Pulmonary artery endothelial cell (primary cell): ENCODE measurements at places on chromosomes 5 and 9.

DNA sequence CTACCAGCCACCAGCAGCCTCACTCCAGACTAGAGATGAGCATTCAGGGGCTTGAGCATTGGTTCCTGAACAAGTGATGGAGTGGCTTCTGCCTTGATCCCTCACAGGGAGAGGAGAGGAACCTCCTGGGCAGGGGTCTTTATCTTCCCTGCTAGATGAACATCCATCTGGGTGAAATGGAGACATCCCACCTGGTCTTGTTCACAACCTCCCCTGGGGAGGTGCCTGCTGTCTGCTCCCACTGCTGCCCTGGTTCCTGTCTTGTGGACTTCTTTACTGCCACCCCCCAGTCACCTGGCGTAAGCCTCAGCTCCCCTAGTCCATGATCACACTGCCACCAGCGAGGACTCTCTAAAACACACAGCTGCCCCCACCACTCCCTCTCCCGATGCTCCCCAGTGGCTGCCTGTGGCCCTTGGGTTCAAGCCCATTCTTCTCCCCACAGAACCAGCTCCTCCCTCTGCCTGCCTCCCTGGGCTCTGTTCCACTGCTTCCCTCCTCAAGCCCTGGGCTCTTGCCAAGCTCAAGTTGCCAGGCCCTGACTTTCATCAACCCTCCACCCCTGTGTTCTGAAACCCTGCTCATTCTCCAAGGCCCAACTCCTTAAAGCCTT lies 51.5 kb downstream of the COL15A1 start:
- no peak for DNase-seq

DNA sequence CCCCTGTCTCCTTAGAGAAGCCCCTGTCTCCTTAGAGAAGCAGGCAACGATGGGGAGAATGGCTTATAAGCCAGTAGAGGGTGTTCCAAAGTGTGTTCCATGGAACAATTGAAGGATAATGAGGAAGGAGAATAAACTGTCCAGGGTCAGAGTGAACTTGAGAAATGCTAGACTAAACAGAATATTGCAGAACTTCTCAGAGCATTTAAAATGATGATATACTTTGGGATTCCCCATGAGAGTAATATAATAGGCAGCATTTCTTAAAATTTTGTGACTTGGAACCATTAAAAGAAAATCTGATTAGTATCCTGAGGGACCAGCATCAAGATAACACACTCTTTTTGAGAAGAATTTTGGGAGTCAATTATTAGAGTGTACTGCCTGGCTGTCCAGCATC lies 116.8 kb downstream of the PBX3 start:
- DNase-seq, result no peak

- no peak for DNase-seq
Observed at GRCh38 chr9:19965336-19965735, 176.5 kb upstream of the SLC24A2 start.

GRCh38 chr5:147752666-147753290 lies 29.8 kb downstream of the JAKMIP2 start:
- DNase-seq, result no peak

DNA sequence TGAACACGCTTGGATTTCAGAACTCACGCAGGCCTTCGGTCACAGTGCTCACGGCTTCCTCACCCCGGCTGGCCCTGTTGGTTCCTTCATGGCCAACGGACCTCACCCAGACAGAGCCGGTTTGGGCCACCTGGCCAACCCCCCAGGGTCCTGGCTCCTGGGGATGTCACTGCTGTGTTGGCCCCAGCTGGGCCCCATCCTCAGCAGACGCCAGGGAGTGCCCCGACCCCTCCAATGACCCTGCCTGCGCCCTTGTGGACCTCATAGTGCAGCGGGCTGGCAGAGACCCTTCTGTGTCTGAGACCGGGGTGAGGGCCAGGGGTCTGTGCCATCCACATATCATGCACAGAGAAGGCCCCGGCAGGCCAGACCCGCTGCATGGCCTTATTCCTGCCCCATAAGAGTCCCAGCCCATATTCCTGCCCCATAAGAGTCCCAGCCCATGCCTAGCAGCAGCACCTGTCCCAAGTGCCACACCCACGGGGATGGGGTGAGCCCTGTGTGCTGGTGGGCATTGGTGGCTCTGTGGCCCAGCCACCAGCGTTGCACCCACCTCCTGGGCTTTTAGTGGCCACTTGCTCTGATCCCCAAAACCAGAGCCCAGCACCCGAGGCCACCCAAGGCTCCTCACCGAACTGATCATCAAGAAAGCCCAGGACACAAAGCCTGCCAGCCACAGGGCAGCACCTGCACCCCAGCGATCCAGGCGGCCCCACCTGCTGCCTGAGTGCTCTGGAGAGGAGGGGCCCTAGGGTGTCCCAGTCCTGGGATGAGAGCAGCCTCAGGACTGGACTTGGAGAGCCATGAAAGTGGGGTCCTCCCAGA lies 1.3 kb upstream of the LPCAT1 start:
- no peak for DNase-seq

DNA sequence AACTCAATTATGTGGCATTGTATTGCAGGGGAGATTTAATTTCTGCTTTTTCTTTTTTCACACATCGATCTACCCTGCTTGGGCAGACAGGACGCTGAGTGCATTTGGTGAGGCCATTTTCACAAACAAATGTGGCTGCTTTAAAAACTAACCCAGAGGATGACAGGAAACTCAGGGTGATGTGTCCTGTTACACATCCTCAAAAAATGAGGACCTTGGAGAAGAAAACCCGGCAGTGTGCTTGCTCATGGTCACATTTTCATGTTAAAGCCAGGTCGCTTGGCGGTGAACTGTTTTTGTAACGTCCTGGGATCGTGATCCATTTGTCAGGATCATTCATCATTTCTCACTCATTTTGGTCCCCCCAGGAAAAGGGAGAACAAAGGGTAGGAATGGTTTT lies 478.3 kb upstream of the ADAMTS16 start:
- DNase-seq, result no peak

GRCh38 chr9:127554966-127555839 lies 56.9 kb upstream of the STXBP1 start:
- no peak for DNase-seq

DNA sequence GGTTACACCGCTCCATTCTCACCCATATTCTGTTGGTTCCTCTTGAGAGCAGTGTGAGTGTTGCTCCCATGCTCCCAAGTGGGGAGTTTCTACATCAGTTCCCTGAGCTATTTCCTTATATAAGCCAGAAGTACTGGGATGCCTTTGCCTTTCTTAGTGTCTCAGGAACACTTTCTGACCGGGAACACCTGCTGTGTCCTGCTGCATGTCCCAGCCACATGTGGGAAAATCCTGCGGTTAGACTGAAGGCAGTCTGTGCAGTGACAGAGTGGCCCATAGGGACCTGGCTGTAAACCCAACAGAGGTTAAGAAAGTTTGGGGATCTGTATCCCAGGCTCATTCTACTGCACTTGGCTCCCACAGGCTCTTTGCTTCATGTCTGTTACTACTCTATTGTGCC lies 126.0 kb downstream of the EGFLAM start:
- DNase-seq, result no peak

- no peak for DNase-seq
Observed at GRCh38 chr5:33937707-33938506, 1.7 kb downstream of the RXFP3 start.

DNA sequence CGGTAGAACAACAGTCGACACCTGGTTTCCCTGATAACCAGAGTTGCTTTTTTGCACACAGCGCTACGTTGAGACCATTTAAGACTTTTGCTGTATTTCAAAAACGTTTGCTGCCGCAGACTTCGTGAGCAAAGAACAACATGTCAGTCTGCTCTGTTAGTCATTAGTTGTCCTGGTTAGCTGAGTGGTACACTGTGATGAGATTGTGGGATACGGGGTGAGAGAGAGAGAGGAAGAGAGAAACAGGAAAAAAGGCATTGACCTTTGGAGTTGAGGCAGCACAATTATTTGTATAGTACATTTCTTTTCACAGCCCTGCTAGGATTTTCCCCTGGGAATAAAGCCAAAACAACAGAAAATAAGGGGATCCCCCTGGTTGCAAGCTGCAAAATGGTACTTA lies 306.1 kb upstream of the WWC1 start:
- no peak for DNase-seq

GRCh38 chr9:120014796-120015195 lies 565.2 kb downstream of the CDK5RAP2 start:
- DNase-seq, result no peak

DNA sequence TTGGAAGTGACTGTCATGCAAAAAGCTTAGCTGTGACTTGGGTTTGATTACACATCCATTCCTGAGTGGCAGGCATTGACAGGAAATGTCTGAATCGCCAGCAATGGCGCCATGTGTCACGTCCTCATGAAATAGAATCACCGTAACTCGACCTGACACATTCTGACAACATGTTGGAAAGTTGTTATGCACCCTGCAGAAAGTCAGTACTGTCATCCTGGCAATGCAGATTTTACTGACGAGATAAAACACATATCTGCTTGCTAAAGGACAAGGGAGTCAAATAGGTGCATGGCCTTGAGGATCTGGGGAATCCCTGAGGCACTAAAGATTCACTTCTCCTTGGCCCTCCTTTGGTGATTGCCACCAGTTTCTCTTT lies 344.2 kb downstream of the SPATA31D1 start:
- DNase-seq, result no peak

DNA sequence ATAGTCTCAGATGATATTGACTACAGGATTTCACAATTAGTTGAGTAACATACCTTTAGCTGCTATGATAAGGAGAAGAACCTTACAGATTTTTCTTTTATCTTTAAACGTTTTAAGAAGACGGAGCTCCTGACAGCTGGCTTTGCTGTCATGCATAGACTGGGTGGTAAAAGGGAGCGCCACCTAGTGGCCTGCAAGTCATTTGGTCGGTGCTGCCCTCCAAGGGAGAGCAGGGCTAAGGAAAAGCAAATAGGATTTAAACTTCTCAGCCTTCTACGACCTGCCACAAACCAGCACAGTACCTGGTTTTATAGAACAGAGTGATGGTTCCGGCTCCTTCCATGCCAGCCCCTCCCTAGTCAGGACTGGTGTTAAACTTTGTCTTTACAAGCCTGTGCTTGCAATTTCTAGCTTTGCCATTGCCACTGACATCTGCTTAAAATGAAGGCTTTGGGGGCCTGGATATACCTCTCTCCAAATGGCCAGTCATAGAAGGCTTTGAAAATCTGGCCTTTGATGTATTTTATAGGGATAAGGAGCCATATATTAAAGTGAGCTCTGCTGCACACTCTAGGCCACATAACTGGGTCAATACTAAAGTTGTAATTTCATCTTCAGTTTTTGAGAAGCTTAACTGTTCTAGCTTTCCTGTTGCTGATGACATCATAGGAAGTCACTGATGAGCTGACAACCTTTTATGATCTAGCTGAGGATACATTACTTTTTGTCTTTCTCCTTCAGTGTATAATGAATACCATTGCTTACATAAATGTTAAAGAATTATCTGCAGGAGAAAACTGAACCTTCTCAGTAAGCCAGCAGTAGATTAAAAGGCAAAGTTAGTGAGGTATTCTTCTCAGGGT lies 31.1 kb upstream of the ADAMTSL1 start:
- DNase-seq, result peak; percentile 70

- DNase-seq, result no peak
Observed at GRCh38 chr9:124040935-124041816, 29.6 kb downstream of the LHX2 start.

DNA sequence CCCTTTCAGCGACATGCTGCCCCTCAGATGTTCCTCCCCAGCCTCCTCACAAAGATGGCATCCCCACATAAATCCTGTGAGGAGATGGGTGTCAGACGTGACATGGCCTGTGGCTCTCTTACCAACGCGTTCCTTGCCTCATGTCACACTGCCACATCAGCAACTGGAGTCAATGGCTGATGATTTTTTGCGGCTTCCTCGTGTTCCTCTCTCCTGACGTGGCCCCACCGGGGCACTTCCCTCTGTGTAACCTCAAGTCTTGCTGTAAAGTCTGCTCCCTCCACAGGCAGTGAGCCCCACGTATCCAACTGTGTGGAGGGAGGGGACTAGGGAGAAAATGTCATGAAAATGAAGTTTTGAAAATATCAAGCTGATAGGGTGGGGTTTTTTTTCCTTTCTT lies 53.2 kb upstream of the SHISAL2B start:
- no peak for DNase-seq

GRCh38 chr5:171852255-171852681 lies 66.7 kb downstream of the SMIM23 start:
- DNase-seq, result no peak

GRCh38 chr5:111697881-111698757 lies 58.9 kb downstream of the NREP start:
- DNase-seq, result no peak

DNA sequence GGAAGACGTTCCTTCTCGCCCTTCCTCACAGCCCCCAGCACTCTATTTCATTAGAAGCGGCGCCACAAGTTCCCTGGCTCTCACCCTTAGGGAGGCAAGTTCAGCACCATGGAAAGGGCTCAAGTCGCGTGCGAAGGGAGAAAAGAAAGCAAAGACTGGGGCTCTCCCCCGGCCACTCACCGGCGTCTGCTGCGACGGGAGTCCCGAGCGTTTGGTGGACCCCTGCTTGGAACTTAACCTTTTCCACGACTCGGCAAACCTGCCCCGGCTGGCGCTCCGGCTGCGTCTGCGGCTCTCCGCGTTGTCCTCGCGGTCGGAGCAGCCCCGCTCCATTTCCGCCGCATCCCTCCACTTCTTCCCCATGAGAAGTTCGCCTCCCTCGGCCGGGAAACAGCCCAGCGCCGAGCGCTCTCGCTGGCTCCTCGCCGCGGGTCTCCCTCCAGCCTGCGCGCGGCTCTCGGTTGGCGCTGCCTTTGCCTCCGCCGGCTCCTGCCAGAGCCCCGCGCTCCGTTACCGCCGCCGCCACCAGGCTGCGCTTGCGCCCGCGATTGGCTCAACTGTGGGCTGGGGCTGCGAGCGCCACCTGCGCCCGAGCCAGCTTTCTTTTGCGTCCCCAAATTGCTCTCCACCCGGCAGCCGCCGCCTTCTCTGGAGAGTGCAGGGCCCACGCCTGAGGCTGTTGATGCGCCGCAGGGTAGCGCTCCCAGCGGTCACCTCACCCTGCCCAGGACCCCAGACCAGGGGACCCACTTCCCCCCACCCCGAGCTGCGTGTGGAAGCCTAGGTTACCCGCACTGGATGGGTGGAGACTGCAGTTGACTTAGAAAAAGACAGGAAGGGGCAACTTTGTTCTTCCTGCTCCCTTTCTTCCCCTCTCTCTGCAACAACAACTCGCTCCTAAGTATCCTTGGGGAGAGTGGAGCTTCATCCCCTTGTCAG lies 321.6 kb downstream of the CEMIP2 start:
- peak; percentile 7 for DNase-seq

- no peak for DNase-seq
Observed at GRCh38 chr5:122701640-122702523, 73.0 kb upstream of the SNX2 start.

DNA sequence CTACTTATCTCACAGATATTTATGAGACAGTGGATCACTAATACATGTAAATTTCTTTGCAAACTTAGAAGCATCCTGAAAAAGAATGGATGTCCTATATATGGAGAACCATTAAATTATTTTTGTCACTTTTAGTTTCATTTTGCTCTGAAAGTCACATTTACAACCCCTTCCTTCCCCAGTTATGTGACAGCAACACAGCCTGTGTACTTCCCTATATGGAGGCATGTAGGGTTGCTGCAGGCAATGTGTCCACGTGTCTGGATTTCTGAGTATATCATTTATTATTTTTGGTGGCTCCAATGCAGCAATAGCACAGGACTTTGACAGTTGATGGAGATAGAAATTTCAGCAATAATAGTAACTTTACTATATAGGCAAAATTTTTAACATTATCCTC lies 156.4 kb downstream of the ST8SIA4 start:
- no peak for DNase-seq

GRCh38 chr9:114571391-114571790 lies 16.2 kb upstream of the ATP6V1G1 start:
- DNase-seq, result no peak
